Tongue (tissue), 3 donors: ENCODE measurements at places on chromosomes 2 and 18.

DNA sequence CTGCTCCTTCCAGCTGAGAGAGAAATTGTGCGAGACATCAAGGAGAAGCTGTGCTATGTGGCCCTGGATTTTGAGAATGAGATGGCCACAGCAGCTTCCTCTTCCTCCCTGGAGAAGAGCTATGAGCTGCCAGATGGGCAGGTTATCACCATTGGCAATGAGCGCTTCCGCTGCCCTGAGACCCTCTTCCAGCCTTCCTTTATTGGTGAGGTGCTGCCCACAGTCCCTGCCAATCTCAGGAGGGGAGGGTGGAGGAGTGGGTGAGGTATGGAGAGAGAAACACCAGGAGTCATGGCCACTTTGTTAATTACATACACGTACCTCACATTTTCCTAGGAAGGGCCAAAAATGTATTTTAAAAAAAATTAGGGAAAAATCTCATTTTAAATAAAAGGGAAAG lies 12.0 kb upstream of the DGUOK start:
- DNase-seq: no peak

DNA sequence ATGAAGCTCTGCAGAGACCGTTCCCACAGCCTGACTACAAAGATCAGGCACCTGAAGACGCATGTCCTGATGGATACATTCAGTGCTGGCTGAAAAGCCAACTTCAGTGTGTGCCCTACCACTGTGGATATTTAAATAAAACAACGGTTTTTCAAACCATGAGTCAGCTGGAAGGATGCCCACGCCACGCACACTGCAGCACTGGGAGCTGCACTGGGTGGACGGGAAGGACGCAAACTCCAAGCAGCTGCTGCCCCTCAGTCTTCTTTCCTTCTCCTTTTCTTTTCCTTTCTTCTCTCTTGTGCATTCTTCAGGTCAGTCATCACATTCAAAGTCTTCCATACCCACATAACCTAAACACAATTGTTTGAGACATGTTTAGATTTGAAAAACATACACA lies 7.9 kb downstream of the TMEM18 start:
- no peak for DNase-seq

- DNase-seq: no peak
These were observed 26.3 kb downstream of the CNGA3 start for GRCh38 chr2:98372579-98372978.

- DNase-seq: no peak
These were observed 52.4 kb upstream of the EPHA4 start for GRCh38 chr2:221624475-221624874.

DNA sequence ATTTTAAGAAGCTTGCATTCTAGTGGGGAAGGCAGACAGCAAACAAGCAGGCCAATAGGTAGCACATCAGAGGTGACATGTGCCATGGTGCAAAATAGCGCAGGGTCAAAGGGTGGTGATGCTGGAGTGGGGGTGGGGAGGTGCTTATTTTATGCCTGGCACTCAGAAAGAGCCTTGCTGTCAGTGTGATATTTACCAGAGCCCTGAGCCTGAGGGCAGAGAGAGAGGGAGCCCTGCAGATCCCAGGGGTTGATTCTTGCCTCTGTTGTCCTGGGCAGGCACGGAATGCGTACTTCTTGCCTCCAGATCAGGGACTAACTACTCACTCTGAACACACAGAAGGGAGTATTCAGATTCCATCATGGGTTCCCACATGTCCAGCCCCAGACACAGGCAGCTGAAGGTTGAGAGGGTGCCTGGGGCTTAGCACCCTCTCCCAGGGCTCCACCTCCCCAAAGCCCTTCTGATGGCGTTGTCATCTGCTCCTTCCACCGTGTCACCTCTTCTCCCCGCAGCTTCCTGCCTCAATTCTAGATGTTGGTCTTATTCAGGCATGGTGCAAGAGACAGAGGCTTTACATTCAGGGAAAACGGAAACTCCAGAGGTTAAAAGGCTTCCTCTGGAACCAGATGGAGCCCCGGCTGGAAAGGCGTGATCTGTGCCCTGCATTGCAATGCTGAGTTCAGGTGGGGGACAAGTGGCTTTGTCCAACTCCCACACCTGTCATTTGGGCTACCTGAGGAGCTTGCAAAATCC lies 252.3 kb downstream of the HAUS1 start:
- no peak for DNase-seq

- DNase-seq: no peak
These were observed 178.2 kb downstream of the KLHL29 start for GRCh38 chr2:23563151-23563550.

DNA sequence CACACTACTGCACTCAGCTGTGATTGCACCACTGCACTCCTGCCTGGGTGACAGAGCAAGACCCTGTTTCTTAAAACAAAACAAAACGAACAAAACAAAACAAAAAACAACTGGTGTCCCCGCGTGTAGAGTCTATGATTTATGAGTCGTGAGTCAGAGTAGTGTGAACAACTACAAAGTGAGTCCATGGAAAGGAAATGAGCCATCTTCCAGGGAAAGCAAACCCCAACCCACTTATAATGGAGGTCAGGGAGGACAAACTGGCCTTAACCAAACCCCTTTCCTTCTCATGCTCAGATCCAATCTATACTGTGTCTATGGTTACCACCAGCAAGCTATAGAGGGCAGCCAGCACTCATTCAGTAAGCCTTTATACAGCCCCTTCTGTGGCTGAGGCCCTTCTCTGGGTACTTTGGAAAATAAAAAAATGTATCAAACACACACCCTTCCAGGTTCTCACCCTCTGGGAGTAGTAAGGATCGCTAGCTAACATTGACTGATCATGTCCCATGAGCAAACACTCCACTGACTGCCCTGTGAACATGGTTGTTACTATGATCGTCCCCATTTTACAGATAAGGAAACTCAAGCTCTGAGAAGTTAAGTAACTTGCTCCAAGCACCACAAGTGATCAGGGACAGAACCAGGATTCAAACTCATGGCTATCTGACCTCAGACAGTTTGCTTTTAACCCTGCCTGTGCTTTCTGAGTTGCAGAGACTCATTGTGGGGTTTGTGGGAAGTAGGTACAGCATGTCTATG lies 24.7 kb upstream of the COLEC12 start:
- DNase-seq: no peak

- no peak for DNase-seq
These were observed 21.7 kb downstream of the ZNF638 start for GRCh38 chr2:71353248-71353647.

GRCh38 chr2:234240917-234241316 lies 190.4 kb downstream of the SPP2 start:
- DNase-seq: no peak

- no peak for DNase-seq
These were observed 7.0 kb upstream of the TMX3 start for GRCh38 chr18:68721681-68722583.

GRCh38 chr2:33503002-33503401 lies 26.6 kb downstream of the RASGRP3 start:
- no peak for DNase-seq

DNA sequence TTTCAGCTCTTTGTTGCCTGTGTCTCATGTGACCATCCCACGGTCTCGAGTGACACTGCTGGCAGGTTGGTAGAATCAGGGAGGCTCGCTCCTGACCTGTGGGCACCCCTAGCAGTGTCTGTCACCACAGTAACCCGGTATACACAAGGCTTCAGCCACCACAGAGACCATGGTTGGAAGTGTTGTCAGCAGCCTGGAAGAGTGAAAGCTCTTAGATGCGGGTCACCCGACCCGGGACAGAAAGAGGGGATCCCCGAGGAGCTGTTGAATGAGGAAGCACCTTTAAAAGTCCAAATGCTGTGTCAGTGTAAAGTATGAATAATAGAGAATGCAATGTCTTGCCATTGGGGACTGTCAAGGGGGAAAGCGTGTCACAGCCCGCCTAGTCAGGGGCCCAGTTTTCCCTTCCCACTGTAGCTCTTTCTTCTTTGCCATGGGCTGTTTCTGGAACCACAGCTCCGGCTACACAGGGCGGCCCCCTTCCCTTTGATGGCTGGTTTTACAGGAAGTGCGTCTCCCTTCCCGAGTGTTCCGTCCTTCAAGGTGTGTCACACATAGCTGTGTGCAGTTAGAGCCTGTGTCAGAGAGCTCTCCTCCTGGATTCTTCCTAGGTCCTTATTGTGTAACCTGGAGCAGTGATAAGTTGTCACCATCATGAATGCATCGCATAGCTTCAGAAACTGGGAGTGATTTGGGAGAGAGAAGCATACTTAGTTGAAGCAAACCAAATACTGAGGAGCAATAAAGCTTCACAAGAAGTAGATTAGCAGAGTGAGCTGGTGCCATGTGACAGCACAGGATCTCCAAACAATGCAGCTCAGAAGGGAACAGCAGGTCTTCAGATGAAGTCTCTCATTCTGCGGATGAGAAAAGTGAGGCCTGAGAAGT lies 81.4 kb downstream of the MTCL1 start:
- peak; percentile 68 for DNase-seq

DNA sequence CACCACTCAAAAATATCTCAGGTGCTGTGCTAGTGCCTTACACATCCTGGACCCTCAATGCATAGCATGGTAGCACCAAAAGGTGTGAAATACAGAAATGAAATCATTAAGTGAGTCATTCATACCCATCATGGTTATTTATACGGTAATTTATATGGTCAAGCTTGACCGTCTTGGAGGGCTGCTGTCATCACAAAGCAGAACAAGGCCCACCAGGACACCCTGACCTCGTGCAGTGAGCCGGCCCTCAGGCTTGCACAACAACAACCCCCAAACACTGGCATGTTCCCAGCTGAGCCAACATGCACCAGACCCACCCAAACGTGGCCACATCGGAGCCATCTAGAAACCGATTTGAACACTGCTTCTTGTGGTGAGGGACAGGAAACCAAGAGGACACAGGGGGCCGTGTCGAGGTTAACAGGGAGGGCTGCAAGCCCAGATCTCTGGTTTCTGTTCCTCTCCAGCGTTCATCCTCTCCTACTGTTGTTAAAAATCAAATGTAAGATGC lies 378.5 kb upstream of the ID2 start:
- DNase-seq: no peak
